ENCODE measurements at places on chromosomes 5 and 9.

DNA sequence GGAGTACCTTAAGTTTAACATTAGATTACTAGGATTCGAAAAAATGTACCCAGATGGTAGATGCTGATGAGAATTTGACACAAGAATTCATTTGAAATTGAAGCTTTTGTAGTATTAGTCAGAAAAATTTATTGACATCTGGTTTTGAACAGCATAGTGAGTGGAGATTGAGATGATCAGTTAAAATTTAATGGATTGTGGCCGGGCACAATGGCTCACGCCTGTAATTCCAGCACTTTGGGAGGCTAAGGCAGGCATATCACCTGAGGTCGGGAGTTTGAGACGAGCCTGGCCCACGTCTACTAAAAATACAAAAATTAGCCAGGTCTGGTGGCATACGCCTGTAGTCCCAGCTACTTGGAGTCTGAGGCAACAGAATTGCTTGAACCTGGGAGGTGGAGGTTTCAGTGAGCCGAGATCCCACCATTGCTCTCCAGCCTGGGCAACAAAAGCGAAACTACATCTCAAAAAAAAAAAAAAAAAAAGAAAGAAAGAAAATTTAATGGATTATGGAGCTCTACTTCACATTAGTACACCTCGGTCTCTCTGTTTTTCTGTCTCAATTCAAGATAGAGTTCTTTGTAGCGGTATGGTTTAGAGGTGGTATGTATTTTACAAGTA is 21.0 kb downstream of the NDFIP1 start:
- no peak for DNase-seq

DNA sequence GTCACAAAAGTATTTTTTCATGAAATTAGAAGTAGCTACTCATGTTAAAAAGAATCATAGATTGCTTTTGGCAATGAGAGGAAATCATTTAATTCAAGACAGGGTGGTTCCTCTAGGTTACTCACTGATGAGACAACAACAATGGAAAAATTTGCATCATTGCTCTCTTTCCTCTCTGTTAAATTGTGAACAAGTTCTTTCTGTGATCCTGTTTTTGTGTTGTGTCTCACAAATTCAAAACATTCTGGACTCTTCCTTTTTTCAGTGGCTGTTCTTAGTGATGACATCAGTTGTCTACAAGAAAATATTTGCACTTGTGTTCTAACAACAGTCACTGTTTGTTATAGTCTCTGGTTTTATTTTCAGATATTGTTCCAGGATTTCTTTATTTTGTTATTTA is 95.3 kb downstream of the XRCC4 start:
- DNase-seq, result no peak

- DNase-seq, result no peak
Observed at GRCh38 chr9:73741316-73741715, 589.7 kb downstream of the ANXA1 start.

DNA sequence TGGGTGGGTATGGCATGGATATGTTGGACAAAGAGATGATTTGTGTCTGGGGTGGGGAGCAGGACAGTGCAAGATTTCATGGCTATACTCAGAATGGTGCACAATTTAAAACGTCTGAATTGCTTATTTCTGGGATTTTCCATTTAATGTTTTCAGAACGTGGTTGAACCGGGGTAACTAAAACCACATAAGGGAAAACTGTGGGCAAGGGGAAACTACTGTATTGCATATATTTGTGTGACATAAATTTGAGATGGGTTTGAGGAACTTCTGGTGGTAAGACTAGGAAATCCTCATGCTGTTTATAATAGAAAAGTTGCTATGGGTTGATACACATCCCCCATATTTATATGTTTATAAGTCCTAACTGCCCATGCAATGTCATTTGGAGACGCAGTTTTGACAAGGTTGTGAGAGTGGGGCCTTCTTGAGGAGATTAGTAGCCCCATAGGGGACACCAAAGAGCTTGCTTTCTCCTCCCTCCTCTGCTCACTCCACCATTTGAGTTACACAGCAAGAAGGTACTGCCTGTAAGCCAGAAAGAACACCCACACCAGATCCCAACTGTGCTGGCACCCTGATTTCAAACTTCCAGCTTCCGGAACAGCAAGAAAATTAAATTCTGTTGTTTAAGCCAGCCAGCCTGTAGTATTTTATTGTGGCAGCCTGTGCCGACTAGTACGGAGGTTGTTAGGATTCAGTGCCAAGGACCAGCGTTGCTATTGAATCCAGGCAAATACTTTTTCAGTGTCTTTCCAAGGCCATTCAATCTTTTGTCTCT is 2118.9 kb downstream of the MAT2B start:
- no peak for DNase-seq

- DNase-seq, result peak; percentile 18
Observed at GRCh38 chr5:25544652-25545249, 900.0 kb upstream of the CDH10 start.

DNA sequence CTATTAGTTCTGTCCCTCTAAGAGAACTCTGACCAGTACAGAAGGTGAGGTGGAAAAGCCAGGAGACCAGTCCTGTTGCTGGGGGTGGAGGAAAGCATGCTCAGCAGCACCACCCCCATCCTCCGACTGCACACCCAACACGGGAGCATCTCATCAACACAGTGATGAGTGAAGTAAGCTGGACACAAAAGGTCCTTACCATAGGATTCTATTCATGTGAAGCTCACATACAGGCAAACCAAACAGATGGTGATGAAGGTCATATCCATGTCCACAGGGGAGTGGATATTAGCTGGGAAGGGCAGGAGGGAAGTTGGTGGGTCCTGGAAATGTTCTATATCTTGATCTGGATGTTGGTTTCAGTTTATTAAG is 14.8 kb upstream of the MARCHF6 start:
- no peak for DNase-seq

- no peak for DNase-seq
Observed at GRCh38 chr9:99162759-99163364, 57.9 kb downstream of the TGFBR1 start.

GRCh38 chr5:76952795-76953536 is at the start of gene CRHBP:
Gene CRHBP (plus strand): TSS chr5:76953045. CDS start chr5:76953135, 90 bp downstream.
- DNase-seq, result no peak

- peak; percentile 82 for DNase-seq
Observed at GRCh38 chr9:107739601-107740082, 250.1 kb upstream of the KLF4 start.

DNA sequence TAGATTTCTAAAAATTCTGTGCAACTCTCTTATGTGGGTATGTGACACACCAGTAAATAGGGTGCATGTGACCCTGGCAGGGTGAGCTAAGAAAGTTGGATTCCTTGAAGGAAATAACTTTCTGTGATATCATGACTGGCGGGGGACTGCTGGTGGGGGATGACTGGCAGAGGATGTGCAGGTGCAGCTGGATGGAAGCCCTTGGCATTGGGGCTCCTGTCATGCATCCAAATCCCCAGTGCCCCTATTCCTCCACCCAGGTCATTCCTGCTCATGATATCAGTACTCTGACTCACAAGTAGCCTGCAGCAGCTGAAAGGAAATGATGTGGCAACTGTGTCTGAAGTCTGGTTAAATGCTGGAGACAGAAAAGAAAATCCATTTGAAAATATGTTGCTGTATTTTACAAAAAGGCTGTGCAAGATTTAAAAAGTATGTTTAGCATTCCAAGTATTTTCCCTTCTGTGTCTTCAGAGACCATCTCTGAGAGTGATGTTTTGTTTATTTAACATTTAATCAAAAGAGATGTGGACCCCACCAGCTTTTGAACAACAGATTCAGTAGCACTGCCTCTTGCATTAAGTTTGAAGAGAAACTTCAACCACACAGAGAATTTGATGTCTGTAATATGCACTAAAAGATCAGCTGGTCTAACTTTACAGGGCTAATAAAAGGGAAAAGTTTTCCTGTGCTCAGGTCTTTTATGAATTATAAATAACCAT is 17.9 kb upstream of the ZSWIM6 start:
- no peak for DNase-seq

GRCh38 chr9:107633406-107633805 is 143.8 kb upstream of the KLF4 start:
- no peak for DNase-seq

DNA sequence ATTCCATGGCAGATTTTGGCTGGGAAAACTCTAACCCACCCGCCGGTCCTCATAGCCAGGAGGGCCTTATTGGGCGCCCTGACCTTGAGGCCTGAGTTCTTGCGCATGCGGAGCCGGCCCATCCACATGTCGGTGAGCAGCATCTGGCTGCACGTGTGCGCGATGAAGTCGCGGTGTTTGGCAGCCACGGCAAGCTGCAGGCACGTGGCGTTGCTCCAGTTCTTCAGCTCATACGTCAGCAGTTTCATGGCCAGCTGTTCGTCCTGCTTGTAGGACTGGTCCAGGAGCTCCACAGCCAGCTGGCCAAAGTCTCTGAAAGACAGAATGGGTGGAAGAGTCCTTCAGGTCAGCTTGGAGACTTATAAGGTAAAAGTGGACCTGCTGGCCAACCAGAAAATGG is 204.3 kb upstream of the KLF9 start:
- DNase-seq, result peak; percentile 36

DNA sequence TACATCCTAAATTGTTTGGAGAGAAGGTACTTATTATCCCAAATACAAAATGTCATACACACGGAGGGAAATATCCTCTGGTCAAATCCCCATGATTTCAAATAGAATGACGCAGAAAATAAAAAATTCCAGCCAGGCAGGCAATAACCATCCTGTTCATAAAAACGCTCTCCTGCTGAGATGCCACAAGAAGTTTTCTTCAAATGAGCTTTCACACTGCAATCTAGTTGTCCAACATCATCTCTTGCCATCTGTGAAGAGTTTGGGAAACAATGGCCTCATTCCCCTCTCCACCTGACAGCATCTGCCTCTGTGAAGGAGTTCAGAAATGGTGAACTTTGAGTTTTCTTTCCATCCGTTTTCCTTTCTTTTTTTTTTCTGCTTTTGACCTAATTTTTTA is 83.3 kb upstream of the SLC30A5 start:
- DNase-seq, result no peak

GRCh38 chr5:119323601-119324000 is 32.2 kb upstream of the TNFAIP8 start:
- no peak for DNase-seq

DNA sequence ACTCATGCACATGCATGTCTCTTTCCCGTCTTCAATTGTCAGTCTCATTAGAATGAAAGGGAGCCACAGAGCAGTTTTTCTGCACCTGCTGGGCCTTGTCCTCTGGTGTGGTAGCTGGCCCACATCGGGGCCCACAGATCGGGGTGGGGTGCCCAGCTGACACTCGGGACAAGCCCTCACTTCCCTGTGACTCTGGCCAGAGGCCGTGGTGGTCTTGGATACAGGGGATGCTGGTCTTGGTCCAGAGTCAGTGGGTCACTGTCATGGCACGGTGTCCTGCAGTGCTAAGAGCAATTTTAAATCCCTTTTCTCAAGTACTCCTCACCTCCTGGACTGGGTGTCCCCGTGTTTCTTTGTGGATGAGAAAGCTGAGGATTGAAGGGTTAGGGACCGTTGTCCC is 193.2 kb downstream of the CACNA1B start:
- no peak for DNase-seq

DNA sequence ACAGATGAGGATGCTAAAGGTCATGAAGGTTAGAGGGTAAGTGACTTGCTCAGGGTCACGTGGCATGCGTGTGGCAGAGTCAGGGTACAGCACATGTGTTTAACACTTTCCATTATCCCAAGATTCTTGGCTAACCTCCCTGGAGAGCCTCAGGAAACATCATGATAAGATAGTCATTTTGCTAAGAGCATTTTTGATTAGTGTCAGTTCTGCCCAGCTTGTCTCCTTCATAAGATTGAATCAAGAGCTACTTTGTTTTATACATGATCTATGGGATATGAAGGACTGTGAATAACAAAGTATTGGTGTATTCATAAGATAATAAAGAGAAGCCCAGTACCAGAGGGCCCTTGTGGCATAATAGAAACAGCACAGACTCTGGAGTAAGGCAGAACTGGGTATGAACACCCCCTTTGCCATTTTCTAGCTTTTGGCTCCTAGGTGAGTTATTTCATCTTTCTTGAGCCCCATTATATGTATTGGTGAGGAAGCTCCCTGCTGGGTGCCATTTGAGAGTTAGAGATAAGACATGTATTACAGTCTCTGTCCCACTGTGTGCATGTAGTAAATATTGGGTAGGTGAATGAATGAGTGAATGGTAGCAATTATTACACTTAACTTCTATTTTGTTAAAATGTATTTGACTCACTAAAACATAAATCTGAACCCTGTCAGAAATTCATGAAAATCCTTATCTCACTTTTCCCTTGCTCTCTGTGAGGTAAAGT is 16.1 kb downstream of the PTPDC1 start:
- no peak for DNase-seq

DNA sequence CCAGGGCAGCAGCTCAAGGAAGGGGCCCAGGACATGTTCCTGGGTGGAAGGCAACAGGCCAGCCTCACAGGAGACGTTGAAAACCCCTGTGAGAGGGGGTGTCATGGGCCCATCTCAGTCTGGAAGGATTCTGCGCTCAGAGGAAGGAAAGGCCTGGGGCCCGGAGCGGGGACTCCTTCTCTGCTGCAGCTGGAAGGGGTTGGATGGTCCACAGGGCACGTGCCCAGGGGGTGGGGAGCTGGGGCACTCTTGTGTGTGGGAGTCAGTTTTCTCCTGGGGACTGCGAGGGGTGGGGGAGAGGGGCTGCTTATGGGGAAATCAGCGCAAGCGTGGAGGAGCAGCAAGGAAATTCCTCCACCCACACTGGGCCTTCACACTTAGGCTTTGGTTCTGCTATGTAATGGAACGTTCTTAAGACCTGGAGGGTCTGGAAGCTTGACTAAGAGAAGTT is 2.9 kb upstream of the LPCAT1 start:
- peak; percentile 29 for DNase-seq

- no peak for DNase-seq
Observed at GRCh38 chr5:99900302-99900852, 634.8 kb upstream of the FAM174A start.

DNA sequence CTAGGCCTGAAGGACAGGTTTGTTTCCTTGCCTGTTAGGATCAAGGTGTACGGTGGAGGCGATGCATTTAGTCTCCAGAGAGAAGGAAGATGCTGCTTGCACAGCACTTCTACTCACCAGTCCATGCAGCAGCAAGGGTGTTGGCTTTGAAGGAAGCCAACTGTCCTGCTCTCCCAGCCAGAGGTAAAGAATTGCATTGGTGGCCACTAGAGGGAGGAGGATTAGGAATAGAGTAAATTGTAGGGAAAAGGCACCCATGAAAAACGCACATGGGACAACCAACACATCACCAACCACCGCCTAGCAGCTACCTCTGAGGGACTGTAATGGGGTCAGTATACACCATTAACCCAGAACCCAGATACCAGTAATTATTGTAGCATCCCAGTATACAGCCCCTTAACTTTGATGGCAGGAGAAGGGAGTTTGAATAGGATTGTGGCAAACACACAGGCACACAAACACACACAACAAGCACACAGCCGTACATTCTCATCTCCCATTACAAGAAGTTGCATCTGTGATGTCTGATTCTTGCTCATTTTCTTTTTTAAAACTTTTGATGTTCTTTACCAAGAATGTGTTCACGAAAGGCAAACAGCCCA is 267.7 kb downstream of the ADAMTS6 start:
- no peak for DNase-seq

DNA sequence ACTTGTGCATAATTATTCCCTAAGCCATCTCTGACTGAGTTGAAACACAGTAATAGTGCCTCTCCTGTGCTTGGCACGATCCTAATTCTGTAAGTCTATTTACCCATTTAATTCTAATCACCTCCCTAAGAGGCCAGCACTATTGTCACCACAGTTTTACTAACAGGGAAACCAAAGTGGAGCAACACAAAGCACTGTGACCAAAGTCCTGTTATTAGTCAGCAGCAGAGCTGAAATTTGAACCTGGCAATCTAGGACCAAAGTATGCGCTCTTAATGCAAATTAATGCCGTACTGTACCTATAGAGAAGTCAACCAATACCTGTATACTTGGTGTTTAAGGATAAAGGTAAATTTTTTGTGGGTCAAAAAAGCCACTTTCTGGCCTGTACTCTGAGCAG is 77.1 kb upstream of the CNTLN start:
- no peak for DNase-seq
